ENCODE measurements at places on chromosomes 5 and 9.

GRCh38 chr5:15796096-15796495, 296.1 kb downstream of the FBXL7 start:
- DNase-seq, result no peak

DNA sequence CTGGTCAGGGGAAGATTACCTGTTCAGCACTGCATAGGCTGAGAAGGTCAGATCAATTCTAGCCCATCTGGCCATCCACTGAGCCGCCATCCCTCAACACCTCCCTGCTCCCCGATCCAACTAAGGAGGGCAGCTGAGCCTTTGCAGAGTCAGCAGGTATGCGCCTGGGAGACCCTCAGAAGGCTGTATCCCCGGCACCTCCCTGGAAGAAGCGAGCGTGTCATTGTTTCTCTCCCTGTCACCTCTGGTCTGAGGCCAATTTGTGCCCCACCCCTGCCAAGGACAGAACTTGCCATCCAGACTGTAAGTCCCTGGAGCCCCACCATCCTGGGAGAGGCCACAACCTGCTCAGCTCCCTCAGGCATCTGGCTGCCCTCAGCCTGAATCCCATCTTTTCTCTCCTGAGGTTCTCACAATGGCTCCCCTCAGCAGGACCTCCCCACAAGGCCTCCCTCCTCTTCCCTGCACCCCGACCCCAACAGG, 2.6 kb downstream of the CLTB start:
- no peak for DNase-seq

DNA sequence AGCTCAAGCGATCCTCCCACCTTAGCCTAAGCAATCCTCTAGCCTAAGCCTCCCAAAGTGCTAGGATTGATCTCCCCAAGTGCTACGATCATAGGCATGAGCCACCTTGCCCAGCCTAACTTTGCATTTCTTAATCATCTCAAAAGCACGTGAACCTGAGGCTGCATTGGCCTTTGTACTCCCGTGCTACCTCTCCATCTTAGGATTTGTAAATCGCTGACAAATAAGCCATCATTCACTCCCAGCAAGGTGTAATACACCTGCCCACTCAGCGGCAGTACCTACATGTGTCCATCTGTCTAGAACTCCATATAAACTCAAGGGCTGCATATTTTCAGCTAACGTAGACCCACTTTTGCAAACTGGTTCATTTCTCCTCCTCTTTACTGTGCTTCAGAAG, 2.8 kb downstream of the ANKH start:
- no peak for DNase-seq

GRCh38 chr5:139040081-139040480, 158.1 kb downstream of the SIL1 start:
- no peak for DNase-seq

DNA sequence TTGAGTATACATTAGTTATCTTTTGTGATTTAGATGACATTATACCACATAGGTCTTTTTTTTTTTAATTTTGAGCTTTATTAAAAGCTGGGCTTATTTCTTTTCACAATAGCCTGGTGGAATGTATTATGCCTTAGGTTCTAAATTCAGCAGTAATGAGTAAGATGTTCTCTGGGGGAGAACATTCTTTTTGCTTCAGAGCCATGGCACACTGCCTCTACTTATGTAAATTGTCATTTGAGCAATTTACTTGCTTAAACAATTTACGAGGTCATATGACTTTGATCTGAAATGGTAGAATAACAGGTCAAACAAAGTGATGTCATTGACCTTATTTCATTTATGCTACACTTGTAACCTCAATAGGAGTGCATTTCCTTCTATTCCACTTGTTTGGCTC, 154.2 kb downstream of the FOCAD start:
- DNase-seq, result peak; percentile 27

DNA sequence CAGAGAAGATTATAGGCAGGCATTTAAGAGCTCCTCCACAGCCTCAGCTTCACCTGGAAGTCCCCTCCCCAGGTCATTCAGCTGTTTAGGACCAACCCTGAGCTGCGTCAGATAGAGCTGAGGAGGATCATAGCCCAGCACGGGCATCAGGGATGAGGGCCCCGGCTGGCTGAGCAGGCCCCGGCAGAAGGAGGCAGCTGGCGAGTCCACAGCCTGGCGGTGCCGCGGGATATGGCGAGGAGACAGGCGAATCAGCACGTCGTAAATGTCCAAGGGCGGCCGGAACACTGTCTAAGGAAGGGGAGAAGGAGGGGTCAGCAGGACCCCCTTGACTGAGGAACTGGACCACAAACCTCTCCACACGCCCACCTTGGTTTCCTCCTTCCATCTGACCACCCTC, 10.6 kb downstream of the NOL6 start:
- no peak for DNase-seq

DNA sequence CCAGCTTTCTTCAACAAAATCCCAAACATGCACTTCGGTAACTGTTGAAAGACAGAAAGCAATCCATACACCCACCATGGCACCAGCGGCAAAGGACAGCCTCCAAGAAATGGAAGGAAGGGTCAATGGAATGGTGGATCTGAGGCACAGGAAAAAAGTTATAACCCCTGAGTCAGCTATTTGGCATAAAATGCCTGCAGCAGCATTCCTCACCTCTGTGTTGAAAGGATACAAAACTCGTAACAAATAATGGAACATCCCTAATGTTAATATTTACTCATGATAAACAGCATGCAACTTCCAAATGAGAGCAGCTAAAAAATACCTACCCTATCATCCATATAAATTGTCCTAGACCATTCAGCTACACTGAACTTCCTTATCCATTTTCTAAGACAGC, 9.4 kb downstream of the FBXW11 start:
- DNase-seq, result no peak

DNA sequence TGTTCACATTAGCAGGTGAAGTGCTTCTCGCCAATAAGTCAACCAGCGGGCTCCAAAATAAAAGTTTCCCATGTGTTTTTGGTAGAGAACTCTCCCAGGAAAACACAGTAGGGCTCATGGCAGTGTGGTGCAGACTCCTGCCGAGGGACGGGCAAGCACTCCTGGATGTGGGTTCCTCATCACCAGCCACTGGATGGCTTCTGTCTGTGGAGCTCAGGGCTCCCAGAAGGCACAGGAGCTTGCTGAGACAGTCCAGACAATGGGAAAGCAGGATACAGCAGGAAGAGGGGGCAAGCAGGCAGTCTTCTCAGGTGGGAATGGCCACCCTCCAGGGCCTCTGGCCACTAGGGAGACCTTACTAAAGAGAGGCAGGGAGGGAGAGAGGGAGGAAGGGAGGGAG, 142.4 kb downstream of the HSD17B3 start:
- no peak for DNase-seq

GRCh38 chr9:32635362-32635761, at the start of gene TAF1L:
Gene TAF1L, minus strand, starts transcription at chr9:32635669. Its CDS starts 90 bp downstream, at chr9:32635579.
- no peak for DNase-seq

GRCh38 chr5:141512911-141513626, 24.2 kb downstream of the PCDHGC5 start:
- peak; percentile 60 for DNase-seq

DNA sequence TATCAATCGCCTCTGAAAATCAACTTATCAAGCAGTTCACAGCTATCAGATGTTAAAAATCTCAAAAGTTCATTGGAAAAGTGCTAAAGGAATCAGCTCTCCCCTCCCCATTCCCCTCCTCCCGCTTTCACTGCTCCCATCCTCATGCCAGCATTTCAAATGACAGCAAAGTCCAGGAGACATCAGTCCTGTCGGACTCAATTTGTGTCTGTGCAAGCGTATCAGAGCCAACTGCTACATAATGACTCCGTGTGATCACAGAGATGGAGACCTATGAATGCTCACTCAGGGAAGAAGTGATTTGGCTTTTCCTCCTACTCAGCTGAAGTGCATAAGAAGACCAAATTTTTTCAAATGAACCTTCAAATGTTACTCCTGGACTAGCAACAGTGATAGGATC, 937.2 kb upstream of the DMAC1 start:
- no peak for DNase-seq
